Activated T-cell treated with anti-CD3 and anti-CD28 coated beads for 1 hour (primary cell): ENCODE measurements at places on chromosomes 11 and 22.
A peak's percentile ranks its signal among the peaks of the same experiment; 100 is the strongest.

DNA sequence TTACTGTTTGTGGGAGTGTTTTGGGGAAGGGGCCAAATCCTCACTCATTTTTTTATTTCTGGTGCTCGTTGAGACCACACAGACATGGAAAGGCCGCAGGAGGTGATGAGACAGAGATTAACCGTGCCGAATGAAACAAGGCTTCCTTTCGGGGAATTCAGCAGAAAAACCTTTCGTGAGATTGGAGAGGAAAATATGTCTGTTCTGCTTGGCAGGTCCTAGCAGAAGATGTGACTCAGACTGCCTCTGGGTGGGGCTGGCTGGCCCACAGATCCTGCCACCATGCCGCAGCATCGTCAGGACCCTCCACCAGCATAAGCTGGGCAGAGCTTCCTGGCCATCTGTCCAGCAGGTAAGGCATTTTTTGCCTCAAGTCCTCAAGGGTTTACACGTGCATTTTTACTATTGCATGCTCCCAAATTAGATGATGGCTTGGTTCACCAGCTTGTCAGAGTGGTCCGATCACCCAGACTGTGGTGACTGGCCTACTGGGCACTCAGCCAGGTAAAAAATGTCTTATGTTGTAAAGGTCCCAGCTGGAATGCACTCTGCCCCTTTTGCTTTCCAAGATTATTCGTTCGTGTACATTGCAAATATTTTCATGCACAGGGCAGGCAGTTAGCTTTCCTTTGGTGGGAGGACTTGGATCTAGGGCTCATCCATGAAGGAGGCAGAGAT, 1.5 kb downstream of the DDB2 start:
- DNase-seq, result peak; percentile 33

DNA sequence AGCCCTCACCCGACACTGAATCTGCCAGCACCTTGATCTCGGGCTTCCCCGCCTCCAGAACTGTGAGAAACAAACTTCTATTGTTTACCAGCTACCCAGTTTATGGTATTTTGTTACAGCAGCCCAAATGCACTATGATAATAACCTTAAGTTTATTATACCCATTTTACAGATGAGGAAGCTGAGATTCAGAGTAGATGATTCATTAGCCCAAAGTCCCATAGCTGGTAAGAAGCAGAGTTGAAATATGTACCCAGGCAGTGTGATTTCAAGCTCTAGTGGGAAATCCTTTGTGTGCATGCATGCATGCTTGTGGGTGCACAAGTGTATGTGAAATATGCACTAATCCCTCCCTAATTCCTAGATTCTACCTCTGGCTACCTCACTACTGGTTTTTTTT, 7.9 kb downstream of the GRIK4 start:
- no peak for DNase-seq

DNA sequence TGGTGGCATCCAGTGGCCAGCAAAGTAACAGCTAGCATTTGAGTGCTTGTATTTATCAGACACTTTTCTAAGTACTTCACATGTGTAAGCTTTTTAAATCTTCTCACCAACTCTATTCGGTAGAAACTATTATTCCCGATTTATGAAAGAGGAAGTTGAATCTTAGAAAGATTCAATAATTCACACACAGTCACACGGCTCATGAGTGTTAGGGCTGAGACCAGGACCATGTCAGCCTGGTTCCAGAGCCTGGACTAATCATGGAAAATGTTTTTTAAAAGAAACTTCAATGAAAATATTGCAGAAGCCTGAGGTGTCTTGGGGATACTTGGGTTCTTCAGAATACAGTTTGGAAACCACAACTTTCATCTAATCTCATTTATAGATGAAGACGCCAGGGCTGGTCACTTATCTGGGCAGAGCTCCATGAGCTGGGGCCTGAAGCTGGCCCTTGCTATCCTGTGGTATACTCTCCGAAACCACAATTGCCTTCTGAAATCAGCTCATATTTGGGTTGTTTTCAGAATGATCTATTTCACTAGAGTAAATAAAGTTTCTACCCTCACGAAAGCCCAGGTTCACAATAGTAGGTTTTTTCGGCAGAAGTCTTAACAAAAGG, 4.3 kb upstream of the CRTAM start:
- no peak for DNase-seq

DNA sequence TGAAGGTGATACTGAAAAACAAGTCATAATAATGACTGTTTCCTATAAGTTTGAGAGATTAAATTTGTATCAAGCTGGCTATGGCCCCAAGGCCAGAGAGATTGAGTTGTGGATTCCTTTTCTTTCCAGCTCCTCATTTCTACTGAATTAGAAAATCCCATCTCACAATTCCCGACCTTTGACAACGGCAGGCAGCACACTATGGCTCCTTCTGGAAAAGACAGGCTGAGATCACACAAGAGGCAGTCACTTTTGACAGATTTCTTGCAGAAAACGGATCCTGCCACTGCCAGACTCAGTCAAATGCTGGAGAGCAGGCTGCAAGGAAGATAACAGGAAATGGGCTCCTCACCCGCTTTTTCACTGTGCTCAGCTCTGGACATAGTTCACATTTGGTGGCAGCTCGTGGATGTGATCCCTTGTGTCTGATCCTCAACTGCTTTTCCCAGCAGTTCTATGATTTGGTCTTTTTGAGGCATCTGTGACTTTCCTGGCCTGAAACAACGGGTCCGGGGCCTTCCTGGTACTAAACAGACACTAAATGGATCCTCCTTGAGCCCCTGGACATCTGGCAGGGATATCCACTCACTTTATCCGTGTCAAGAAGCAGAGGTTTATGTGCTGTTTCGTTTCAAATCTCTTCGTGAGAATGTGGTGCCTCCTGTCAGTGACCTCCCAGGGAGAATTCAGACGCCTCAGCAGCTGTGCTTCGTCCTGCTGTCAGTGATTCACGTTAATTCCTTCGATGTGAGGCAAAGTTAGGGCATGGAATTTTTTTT, 26.1 kb upstream of the RTL6 start:
- no peak for DNase-seq

DNA sequence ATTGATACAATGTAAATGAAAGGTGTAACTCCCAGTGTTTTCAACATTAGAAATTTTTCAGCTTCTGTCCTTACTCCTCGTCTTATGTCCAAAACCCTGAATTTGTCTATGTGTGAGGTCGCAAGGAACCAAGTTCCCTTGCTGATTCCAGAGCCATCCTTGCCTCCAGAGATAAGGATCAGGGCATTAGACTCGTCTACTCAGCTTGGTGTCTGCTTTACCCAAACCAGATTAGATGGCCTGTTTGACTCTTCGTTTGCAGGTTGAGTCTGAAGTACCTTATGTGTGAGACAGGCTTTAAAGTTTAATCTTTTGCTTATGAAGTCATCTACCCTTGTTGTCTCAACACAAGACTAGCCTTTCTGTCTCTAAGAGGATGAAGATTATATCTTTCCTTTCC, 55.6 kb downstream of the SPECC1L start:
- DNase-seq, result no peak

GRCh38 chr22:29112681-29113080, 39.8 kb downstream of the KREMEN1 start:
- DNase-seq, result no peak

DNA sequence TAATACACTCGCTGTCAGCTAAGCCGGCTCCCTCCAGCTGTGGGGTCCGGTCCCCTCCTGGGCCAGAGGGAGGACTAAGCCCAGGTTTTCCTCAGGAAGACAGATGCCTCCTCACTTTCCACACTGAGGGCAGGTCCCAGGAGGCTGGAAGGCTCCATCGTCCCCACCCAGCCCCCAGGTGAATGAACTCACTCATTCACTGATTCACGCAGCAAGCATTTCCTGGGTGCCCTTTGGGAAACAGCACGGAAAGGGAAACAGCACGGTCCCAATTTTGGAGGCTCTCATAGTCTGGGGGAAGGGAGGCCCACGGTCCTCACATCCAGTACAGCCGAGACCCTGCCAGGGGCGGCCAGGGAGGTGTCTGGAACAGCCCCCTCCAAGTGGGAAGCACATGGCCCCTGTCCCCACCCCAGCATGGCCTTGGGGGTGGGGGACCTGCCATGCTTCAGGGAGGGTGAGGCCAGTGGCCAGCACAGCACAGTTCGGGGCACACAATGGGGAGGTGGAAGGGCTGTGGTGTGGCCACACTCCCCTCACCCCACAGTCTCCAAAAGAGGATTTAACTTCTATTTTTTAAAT, 9.3 kb upstream of the TH start:
- DNase-seq, result no peak

GRCh38 chr22:19579115-19579811, 55.1 kb upstream of the CLDN5 start:
- DNase-seq, result no peak

DNA sequence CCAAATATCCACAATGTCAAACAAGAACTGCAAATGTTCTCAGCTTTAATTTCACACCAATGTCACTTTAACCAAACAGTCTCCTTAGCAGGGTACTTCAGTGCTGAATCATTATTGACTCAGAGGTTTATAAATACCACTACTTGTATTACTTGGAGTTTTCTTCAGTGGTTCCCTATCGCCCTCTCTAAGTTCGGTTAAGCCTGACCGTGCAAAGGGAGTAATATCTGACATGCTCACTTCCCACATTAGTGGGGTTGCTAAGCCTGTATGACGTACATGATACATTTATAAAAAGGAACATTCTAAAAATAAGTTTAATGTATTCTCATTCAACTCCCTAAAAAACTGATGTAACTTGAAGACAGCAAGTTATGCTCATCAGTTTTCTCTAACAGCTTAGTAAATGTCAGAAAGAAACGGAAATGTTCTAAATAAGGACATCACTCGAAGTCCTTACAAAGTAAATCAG, 93.1 kb upstream of the ZC3H12C start:
- no peak for DNase-seq

DNA sequence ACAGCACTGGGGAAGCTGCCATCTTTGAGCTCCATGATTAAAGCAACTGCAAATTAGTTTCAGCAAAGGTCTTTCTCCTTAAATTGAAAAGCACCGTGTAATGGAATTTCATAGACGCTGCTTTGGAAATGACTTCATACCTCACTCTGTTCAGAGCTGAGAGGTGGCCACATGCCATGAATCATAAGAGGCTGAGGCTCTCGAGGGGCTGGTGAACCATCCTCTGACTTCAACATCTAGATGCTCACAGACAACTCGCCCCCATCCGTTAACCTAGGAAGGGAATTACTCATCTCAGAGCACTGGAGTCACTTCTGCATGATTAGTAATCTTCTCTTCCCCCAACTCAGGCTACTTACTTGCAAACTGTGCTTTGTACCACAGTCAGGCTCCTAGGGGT, 122.3 kb downstream of the RCN1 start:
- no peak for DNase-seq

DNA sequence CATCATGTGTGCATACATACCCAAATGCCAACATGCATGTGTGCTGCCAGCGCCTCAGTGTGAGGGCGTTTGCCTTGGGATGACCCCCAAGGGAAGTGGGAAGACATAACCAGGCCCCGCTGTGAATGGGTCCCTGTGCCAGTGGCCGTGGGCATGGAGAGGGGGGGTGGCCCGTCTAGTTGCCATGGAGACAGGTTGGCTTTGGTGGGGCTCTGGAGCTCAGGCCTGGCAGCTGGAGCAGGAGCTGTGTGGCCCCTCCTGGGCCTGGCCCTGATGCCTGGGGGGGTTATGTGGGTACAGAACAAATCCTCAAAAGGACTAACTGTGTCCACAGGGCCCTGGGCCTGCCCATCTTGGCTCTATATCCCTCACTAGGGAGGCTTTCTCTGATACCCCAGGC, 8.0 kb downstream of the SYT7 start:
- DNase-seq, result no peak

GRCh38 chr11:66878474-66878873, 21.6 kb downstream of the LRFN4 start:
- no peak for DNase-seq

- no peak for DNase-seq
Observed at GRCh38 chr11:113384551-113384950, 3.0 kb upstream of the ANKK1 start.

DNA sequence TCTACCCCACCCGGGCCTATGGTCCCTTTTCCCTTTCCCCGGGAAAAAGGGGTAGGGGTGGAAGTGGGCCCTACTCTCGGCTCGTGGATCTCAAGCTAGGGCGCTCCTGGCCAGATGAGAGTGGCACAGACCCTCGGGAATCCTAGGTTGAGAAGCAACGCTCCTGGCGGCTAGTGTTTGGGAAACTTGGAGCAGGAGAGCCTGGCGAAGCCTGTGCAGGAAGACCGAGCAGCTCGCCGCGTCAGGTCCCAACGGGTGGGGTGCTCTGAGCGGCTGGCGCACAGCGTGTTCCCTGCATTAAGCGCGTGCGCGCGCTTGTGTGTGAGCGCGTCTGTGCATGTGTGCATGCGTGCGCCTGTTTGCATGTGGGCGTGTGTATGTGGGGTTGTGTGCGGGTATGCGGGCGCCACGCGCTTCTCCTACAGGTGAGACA, 7.1 kb upstream of the FLI1 start:
- peak; percentile 44 for DNase-seq

GRCh38 chr11:124656774-124657630, 16.5 kb downstream of the SIAE start:
- DNase-seq, result no peak

GRCh38 chr11:34313099-34313517, 44.7 kb downstream of the ABTB2 start:
- DNase-seq, result no peak

- no peak for DNase-seq
Observed at GRCh38 chr11:96697466-96697865, 307.7 kb downstream of the JRKL start.

- no peak for DNase-seq
Observed at GRCh38 chr11:132658696-132659095, 873.6 kb downstream of the OPCML start.

- DNase-seq, result no peak
Observed at GRCh38 chr22:46148816-46149511, 1.4 kb upstream of the PPARA start.

DNA sequence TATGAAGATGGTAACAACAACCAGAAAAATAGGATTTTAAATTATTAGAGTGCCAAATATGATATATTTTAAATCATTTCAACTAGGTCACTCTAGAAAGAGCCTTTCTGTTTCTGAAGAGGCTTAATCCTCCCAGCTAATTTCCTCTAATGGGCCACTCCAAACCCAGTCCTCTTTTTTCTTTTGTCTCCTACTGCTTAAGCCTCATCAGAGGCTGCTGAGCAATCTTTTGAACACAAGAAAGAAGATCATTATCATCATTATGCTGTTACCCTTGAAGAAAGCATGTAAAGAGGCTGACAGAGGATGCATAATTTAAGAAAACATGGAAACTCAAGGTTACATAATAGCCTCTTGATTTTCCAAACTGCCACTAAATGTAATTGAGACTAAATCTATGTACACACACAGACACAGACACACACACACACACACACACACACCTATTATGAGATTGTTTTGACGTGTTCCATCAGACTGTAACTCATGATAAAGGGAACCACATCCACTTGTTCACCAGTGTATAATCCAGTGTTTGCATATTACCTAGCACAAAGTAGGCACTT, 519.6 kb downstream of the METTL15 start:
- no peak for DNase-seq

DNA sequence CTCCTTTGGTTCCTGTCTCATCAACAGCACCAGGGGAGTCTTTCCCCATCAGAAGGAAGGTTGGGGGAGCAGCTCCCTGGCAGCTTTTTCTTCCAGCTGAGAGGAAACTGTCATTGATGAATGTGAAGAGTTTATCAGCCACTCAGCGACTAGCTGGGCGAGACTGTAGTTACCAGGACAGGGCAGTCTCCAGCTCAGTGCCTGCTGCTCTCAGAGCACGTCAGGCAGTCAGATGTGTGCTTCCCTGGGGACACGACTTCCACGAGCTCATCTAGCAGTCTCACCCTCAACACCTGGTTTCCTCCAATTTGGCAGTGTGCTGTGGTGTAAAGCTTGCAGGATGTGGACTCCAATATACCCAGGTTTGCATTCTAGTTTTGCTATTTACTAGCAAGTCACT, 12.5 kb upstream of the C1QTNF4 start:
- DNase-seq, result no peak
